Islet precursor cell (in vitro differentiated cells): ENCODE measurements at places on chromosomes 13 and 19.

DNA sequence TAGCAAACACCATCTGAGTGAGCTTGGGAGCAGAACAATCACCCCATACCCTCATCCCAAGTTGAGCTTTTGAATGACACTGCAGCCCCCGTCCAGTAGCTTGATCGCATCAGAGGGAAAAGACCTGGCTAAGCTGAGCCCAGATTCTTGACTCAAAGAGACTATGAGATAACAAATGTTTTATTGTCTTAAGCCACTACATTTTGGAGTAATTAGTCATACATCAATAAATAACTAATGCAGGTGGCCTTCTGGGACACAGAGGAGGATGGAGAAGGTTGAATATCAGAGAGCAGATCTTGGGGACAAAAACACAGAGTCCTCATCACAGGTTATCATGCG, 24.6 kb upstream of the IGSF23 start:
- no peak for DNase-seq

GRCh38 chr19:46197314-46198070, 32.0 kb upstream of the IGFL1 start:
- DNase-seq = peak; percentile 45

DNA sequence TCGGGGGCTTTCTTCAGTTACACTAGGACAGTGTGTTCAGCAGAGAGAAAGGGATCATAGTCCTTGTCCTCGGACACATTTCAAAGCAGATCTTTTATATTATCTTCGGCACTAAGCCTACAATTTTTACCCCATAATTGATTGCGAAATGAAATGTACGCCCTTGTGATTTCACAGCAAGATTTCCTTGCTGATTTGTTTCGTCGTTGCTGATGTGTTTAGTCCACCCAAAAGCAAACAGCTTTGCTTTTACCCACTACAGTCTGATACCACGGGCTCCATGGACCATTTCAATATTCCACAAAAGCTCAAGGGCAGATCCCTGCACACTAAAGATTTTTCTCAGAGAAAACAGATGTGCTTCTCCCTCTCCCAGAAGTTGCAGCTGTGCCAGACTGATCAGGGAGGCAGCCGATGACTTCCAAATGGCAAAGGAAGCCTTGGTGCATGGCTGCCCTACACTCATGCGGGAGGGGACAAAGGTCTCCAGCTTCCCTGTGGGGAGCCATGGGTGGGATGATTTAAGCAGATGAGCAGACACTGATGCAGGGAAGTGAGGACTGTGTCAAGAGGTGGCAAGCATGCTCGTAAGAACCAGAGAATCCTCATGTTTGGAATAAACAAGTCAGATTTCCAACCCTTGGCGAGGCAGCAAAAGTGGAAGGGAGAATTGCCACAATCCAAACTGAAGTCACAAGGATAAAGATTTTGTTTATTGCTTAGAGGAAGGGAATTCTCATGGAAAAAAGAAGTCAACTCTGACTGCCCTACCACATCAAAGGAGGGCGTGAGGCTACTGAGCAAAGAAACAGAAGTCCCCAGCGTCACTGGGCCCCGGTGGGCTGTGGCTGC, 81.1 kb downstream of the STK24 start:
- DNase-seq = no peak

- peak; percentile 32 for DNase-seq
These were observed 75.6 kb downstream of the C13orf42 start for GRCh38 chr13:51035469-51035868.

DNA sequence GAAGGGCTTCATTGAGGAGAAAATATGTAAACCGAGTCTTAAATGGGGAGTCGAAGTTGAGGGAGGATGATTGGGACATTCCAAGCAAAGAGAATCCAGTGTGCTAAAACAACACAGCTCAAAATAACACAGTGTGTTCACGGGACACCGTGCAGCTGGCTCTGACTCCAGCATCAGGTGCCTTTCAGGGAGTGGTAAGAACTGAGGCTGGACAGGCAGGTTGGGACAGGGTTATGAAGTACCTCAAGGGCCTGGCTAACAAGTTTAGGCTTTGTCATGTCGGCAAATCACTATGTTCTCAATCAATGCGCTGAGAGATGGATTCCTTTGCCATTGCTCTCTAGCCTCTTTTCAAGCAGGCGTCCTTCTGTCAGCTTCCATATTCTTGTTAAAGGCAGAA, 27.5 kb upstream of the WDFY2 start:
- DNase-seq = no peak
